ENCODE measurements at places on chromosomes 16 and 17. TPM values are rescaled to one million over a fixed set of nuclear protein-coding genes. Genes with fewer than 3 reads are reported as not detected.
A peak's percentile ranks its signal among the peaks of the same experiment; 100 is the strongest.

TUBB3 gene
- 518 TPM for total RNA-seq

CLEC19A gene
- not detected for total RNA-seq

BCAS3 gene
- 30.0 TPM for total RNA-seq

SBK1 gene
- total RNA-seq: 79.0 TPM

HS3ST2 gene
- total RNA-seq: not detected

- no peak for DNase-seq
- H3K27ac ChIP-seq: peak overlapping the region; percentile 90
- H3K4me1 ChIP-seq: peaks cover 28% of the 10 kb centered on the region
- no peaks in the 10 kb centered on the region for H3K36me3 ChIP-seq
Observed at GRCh38 chr16:53055541-53056391, 975 bp downstream of the CHD9 start.

- no peak overlapping the region for H3K4me3 ChIP-seq
- no peaks in the 10 kb centered on the region for H3K27me3 ChIP-seq
- DNase-seq: no peak
- H3K27ac ChIP-seq: no peak overlapping the region
- H3K36me3 ChIP-seq: no peaks in the 10 kb centered on the region
Observed at GRCh38 chr16:67917140-67917851, 14.4 kb downstream of the CTRL start.

DNA sequence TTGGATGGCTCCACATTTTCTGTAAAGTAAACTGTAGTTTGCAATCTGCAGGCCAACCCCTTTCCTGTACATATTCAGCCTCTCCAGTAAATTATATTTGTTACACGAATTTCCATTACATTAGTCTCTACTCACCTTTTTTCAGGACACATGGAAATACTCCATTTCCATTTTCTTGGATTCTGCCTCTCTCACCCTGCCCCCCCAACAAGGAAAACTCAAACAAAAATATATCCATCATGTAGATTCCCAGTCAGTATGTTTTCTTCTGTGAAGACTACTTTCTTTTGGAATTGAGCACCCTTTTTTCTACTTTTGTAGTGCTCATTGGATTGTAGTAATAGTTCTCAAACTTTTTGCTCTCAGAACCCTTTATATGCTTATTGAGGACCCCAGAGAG lies 2.9 kb downstream of the PPM1D start:
- peak overlapping the region; percentile 99 for H3K4me3 ChIP-seq
- no peak overlapping the region for H3K27ac ChIP-seq
- H3K36me3 ChIP-seq: no peaks in the 10 kb centered on the region

DNA sequence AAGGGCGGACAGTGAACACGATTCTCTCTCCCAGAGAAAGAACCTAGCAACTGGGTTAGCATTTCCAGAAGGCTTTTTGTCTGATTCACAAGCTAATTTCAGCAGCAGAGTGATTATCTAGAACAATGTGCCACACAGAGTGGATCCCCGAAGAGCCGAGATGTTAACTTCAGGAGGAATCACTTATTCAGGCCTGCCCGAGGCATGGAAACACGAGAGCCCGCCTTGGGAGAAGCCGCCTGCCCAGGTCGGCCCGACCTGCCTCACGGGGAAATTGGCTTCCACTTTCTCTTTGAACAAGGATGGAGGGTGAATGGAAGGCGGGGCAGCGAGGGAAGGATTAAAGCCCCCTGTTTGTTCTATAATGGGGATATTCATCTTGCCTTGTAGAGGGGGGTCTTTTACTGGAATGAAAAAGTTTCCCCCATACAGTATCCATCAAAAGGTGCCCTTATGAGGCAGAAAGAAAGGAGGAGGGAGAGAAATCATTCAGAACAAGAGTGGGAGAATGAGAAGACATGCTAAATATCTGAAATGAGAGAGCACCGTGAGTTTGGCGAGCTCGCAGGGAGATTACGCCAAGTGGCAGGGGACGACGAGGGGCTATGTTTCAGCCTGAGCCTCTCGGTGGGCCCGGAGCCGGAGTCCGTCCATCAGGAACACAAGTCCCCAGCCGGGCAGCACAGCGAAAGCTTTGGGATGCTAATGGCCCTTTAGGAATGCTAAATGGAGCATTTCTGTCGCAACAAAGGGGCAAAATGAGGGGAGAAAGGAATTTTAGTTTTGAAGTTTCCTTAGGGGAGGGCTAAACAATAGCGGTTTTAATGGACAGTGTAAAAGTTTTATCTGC lies 33.0 kb downstream of the NTN1 start:
- H3K4me1 ChIP-seq: peaks cover 34% of the 10 kb centered on the region
- peak overlapping the region; percentile 1 for H3K27ac ChIP-seq
- H3K4me3 ChIP-seq: no peak overlapping the region

GRCh38 chr17:45777388-45777787 lies 6.7 kb upstream of the CRHR1 start:
- no peak overlapping the region for H3K4me3 ChIP-seq
- H3K36me3 ChIP-seq: no peaks in the 10 kb centered on the region
- peaks cover 53% of the 10 kb centered on the region for H3K27me3 ChIP-seq
- peaks cover 4% of the 10 kb centered on the region for H3K4me1 ChIP-seq
- no peak for DNase-seq
- H3K27ac ChIP-seq: no peak overlapping the region

DNA sequence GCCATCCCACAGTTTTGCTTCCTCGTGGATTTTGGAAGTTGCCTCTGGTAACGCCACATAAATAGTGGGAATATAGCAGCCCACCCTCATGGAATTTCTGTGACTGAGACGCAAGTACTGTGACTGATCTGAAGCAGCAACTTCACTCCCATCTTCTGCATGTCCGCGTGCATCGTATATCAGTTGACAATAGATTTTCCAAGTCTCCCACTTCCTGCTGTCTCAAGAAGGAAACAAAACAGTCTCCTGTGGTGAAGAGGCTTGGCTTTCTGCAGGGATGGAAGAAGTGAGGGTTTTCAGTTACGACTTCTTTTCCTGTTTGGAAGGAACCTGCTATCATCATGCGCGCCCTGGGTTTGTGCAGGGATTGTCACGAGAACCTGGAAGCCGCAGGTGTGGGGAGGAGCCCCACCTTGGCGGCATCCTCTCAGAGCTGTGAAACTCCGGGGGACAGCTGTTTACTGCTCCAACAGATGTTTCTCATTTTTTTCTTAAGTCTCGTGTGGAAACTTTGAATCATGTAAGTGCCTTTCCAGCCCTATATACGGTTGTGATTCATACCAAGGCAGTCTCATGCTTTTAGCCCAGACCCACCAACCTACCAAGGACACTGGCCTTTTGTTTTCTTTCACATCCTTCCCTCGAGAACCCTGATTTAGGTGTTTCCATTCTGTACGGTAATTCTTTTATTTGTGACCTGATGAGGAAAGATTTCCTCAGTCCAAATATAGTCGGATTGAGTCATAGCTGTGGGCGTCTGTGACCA lies 57.5 kb downstream of the WIPI1 start:
- H3K36me3 ChIP-seq: peaks cover under 1% of the 10 kb centered on the region
- H3K4me3 ChIP-seq: no peak overlapping the region
- no peak overlapping the region for H3K27ac ChIP-seq
- H3K4me1 ChIP-seq: peaks cover 6% of the 10 kb centered on the region
- no peaks in the 10 kb centered on the region for H3K27me3 ChIP-seq
- DNase-seq: no peak
